ENCODE measurements at places on chromosomes 5 and 9.

- DNase-seq = no peak
Observed at GRCh38 chr5:94693043-94693822, 74.8 kb downstream of the SLF1 start.

GRCh38 chr5:61731946-61732314 is 399.9 kb downstream of the ZSWIM6 start:
- no peak for DNase-seq

GRCh38 chr9:98637381-98637780 is 71.4 kb downstream of the GABBR2 start:
- DNase-seq = no peak

- DNase-seq = no peak
Observed at GRCh38 chr5:146378986-146379385, 40.3 kb downstream of the POU4F3 start.

- DNase-seq = no peak
Observed at GRCh38 chr9:114450833-114451706, 54.2 kb downstream of the WHRN start.

GRCh38 chr9:35687972-35688557 is 1.7 kb downstream of the TPM2 start:
- DNase-seq = no peak

GRCh38 chr5:71471193-71471592 is 15.7 kb downstream of the BDP1 start:
- no peak for DNase-seq

- no peak for DNase-seq
Observed at GRCh38 chr5:148780711-148781110, 45.7 kb upstream of the ADRB2 start.

GRCh38 chr5:122258840-122259239 is 53.2 kb upstream of the SNCAIP start:
- DNase-seq = no peak

DNA sequence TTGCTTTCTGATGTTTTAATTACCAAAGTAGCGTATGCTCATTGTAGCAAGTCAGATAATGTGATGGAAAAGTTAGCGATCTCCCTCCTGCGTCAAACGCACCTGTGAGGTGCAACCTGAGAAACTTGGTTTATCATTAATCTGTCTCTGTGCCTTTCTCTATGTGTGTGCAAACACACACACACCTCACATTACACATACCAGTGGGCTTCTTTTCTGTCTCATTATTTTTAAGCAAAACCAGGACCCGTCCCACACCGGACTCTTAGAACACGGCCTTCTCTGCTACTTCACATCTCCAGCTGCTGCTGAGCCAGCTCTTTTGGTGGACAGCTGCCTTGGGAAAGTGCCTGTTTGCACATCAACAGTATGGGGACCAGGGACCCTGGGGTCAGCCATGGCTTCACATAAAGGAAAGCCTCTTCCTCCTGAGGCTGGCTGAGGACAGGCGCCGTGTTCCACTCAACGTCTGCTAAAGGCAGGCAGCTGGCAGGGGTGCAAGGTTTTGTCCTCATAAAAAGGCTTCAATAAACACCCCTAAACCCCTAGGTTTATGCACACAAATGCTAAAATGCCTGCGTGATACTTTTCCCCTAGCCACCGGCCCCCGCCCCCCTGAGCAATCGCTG is 44.2 kb downstream of the MRPL36 start:
- no peak for DNase-seq

GRCh38 chr9:37329576-37329975 is 92.9 kb upstream of the GRHPR start:
- DNase-seq = no peak

- peak; percentile 20 for DNase-seq
Observed at GRCh38 chr5:75053304-75054133, 1.2 kb upstream of the GCNT4 start.

DNA sequence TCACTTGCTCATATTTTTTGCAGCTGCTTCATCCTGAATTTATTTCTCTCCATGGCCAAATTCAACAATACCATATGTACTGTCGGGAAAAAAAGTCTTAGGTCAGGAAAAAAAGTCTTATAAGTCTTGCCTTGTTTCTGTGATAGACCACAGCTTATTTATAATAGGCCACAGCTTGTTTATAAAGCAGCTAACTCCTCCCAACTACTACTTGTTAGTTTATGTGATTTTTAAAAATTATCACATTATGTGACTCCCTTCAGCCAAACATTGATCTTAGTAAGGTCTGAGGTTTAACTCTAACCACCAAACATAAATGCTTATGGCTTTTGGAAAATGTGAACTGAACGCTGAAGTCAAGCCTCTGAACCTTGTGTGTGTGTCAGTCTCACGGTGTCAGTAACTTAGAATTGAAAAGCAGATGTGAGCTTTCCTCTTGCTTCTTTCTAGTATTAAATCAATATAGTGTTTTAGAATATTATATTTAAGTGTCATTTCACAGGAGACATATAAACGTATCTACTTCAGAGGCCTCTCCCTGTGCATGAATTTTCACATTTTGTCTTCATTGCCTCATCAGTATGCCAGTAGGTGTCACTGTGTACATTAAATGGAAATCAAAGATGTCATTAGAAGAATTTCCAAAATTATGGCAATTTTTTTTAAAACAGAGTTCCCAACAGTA is 51.3 kb downstream of the SNX24 start:
- no peak for DNase-seq

- no peak for DNase-seq
Observed at GRCh38 chr5:124554746-124555578, 191.5 kb downstream of the ZNF608 start.

- peak; percentile 30 for DNase-seq
Observed at GRCh38 chr9:129834489-129835127, 467 bp downstream of the C9orf78 start.

- DNase-seq = no peak
Observed at GRCh38 chr5:164332349-164333196, 827.2 kb downstream of the MAT2B start.

DNA sequence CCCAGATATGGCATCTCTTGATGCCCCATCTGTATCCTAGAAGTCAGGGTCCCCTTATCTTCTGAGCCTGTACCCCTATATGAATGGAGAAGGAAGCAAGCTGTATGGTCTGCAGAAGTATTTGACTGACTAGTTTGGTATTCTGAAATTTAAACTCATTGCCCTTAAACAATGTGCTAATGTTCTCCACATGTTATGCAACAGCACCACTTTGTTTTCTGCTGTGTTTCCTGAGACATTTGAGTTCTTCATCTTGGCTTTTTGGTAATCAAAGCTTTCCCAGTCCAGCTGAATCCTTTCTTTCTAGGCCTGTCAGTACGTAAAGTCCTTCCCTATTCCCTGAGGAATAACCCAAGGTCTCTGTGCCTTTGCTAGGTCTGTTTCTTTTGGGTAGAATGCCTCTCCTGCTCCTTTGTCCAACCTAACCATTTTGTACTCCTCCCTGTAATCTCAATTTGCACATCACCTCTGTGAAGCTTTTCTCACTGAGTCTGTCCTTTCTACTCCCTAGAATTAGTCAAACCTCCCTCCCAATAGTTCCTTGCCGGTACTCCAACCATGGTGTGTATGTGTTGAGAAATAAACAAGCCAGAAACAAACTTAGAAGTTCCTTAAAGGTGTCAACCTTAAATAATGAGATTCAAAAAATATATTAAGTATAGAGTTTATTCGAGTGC is 72.1 kb upstream of the HSPB3 start:
- DNase-seq = no peak
